ENCODE measurements at places on chromosomes 6 and 20.

DNA sequence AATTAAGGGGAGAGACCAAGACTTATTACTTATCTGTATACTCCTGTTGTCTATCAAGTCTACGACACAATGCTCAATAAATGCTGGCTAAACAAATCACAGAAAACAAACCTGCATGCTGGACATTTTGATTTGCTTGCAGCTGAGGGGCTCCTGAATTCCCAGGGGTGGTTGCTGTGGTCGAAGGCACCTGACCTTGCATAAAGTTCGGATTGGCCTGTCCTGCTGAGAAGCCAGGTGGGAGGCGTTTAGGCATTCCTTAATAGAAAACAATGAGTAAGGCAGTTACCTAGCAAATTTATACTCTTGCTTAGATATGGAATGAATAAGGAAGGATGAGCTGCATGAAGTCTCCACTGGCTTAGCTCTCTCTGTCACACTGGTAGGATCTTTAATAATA is 50.5 kb downstream of the TP53INP2 start:
- no peak for DNase-seq

DNA sequence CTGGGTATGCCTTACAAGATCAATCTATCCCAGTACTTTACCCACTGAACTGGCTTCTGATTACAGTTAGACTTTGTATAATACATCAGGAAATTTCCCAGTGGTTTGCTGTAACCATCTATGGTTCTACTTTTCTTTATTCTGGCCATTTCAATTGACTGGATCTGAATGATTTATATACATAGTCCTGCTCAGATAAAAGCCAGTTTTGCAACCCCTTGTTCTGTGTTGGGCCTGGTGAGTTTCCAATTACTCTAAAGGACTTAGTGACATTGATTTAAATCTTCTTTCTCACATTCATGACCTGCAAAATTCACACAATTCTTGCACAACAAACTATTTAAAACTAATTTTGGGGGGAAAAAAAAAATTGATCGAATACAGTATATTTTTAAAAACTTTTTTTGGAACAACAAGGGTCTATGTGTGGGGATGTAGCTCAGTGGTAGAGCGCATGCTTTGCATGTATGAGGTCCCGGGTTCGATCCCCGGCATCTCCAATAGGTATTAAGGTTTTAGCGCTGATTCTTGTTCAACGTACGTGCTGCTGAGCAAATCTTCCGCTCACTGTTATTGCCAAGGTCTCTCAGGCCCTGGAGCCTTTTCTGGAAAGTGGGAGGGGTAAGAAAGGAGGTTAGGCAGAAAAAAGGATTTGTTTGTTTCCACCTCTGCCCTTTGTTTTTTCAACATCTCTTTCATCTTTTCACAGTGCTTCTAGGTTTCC is 117.5 kb downstream of the GPX5 start:
- peak; percentile 53 for DNase-seq

DNA sequence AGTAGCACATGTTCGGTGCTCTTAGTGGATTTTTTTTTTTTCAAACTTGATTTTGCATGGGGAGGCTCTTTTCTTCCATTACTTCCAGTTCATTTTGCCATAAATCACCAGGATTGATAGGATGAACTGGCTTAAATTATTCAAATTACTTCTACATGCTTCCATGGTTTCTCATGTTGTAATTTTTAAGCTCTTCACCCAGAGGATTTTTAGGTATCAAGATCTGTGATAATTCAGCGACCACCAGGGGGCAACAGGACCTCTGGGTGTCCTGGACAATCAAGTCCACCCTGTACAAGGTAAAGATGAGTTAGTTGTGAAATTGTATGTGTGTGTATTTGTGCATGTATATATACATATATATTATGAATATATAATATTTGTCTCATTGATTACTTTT is 4.2 kb upstream of the EPHA7 start:
- DNase-seq, result peak; percentile 54

GRCh38 chr6:150981095-150981494 is 115.6 kb downstream of the MTHFD1L start:
- no peak for DNase-seq

DNA sequence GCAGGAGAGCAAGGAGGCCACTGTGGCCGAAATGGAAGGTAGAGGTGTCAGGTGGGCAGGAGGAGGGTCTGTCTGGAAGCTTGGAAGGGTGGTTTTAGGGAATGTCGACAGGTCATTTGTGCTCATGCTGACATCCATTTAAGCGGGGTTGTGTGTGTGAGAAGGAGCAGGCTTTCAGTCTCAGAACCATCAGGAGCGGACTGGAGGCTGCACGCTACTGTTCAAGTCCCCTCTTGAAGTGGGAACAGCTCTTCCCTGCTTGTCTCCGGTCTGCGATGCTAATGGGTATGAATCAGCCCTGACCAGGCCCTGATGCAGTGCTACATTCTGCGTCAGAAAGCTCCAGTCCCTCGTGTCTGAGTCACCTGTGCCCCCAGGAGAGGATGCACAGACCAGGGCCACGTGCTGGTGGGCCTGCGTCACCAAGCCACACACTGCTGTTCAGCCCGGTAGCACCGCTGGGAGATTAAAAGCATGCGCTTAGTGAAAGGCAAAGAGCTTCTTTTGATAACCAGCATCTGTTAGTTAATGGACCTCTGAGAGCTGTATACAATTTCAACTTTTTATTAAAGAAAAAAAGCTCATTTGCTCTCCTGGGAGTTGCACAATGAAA is 58.0 kb downstream of the APCDD1L start:
- peak; percentile 89 for DNase-seq

DNA sequence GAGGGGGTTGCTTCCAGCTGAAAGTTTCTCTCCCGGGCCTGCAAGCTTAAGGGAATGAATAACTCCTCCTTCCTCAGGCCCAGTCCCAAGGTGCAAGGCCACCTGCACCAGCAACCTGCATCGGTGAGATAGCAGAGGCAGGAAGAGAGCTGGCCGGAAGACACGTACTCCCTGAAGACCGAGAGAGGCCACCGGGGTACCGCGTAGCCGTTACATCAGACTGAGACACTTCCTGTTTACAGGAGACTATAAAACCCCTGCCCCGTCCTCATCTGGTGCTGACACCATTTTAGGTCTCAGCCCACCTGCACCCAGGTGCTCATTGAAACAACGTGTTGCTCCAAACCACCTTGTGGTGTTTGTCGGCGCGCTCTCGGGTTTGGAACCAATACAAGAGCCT is 60.5 kb upstream of the PRND start:
- DNase-seq, result no peak

DNA sequence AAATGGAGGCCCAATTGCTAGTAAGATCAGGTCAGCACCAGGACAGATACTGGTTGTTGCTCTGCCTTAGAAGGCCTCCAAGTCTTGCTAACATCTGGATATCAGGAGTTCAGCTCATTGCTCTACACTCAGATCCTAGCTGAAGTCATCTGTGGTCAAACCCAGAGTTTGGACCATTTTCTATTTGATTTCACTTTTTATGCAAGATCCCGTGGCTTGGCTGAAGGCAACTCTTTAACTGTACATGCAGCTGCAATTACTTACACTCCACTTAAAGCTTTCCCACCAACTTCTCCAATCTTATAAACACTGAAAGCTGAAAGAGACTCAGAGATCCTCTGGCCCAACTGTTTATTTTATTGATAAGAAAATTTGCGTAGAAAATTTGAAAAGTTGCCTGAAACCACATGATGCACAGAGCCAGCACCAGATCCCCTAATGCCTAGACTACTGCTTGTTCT is 2.7 kb downstream of the SLC17A2 start:
- DNase-seq, result no peak

- DNase-seq, result no peak
Observed at GRCh38 chr6:134431421-134431859, 113.5 kb upstream of the SGK1 start.
